ENCODE measurements at places on chromosomes 2 and 18. TPM values are rescaled to one million over a fixed set of nuclear protein-coding genes. Genes with fewer than 3 reads are reported as not detected.

The ZFP36L2 gene
- total RNA-seq: 20.1 TPM

The CXCR4 gene
- total RNA-seq: 1.6 TPM

The RNF125 gene
- total RNA-seq: 1.5 TPM

The FOSL2 gene
- total RNA-seq: 128 TPM

The CFC1 gene
- not detected for total RNA-seq

DNA sequence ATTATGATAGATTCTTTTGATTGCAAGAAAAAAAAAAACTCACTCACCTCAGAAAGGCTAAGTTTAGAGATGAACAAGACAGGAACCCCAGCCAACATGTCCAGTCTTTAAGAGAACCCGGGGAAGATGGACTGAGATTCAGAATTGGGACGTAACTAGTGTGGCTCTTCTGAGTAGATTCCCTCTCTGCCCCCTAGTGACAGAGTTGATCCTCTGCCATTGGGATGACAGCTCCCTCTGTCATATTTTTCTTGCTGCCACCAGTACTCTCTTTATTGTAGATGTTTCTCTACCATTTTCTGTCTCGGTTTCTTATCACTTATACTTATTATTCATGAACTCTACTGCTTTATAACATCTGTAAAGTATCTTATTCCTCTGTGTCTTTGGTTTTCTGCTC, 77.7 kb downstream of the GULP1 start:
- peak; percentile 58 for DNase-seq

- no peak for DNase-seq
Observed at GRCh38 chr18:4807604-4808293, 352.6 kb upstream of the DLGAP1 start.

- DNase-seq: peak; percentile 31
Observed at GRCh38 chr18:49510393-49511115, 23.5 kb upstream of the C18orf32 start.

- peak; percentile 94 for DNase-seq
Observed at GRCh38 chr2:223697892-223698645, 95.9 kb upstream of the SCG2 start.

DNA sequence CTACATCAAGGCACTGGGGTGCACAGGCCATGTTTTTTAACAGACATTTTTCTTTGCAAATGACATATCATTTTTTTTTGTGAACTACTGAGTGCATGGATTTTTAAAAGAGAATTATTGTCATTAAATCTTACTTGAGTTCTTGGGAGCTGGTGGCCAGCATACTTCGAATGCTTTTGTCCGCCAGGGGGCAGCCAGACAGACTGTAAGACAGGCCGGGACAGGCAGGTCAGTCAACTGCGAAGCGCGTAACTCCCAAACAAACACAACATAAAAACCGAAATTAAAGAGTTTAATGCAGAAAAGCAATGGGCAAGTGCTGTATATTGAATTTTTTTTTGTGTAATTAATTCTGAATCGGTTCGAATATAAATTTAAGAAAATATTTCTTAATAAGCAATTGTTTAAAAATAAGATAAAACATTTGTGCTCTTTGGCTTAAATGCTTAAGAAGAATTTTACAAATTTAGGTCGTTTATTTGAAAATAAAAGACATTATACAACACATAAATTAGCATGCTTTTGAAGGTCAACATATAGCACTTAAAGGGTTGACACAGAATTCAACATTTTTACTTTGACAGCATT, 142.2 kb upstream of the PXDN start:
- DNase-seq: peak; percentile 55

GRCh38 chr2:44751754-44752479, 189.6 kb upstream of the SIX3 start:
- no peak for DNase-seq

GRCh38 chr18:8536231-8536630, 73.0 kb upstream of the RAB12 start:
- peak; percentile 6 for DNase-seq

GRCh38 chr2:159148901-159149300, 137.6 kb downstream of the WDSUB1 start:
- DNase-seq: no peak

DNA sequence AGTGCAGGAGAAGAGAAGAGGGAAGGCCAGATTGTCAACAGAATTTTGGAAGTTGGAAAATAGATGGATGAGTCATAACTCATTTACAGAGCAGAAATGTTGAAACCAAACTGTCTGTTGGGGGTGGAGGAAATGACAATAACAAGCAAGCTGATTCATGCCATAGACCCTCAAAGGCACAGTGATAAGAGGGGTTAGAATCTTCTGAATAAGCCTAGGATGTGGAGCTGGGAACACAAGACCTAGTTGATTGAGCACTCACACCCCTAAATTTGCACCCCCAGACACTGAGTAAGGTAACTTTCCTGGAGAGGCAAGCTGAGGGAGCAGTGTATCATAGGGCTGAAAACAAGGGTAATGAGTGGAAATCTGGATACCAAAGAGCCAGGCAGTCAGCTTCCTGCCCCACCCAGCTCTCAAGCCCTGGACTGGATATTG, 141.4 kb downstream of the SCG2 start:
- peak; percentile 67 for DNase-seq

DNA sequence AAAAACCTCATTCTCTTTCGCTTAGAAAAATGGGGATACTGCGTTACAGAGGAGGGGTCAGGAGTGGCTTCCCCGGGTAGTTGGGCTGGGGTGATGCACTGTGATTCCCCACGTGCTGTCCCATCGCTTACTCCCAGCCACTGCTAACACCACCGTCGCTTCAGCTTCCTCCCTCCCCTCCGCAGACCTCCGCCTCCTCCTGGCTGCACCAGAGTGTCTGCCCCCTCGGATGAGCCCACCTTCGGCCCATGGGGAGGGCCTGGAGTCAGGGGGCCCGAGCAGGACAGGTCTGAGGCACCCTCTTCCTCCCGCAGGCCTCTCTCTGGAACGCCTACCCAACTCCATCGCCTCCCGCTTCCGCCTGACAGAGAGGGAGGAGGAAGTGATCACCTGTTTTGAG, 59.1 kb upstream of the MCFD2 start:
- no peak for DNase-seq

DNA sequence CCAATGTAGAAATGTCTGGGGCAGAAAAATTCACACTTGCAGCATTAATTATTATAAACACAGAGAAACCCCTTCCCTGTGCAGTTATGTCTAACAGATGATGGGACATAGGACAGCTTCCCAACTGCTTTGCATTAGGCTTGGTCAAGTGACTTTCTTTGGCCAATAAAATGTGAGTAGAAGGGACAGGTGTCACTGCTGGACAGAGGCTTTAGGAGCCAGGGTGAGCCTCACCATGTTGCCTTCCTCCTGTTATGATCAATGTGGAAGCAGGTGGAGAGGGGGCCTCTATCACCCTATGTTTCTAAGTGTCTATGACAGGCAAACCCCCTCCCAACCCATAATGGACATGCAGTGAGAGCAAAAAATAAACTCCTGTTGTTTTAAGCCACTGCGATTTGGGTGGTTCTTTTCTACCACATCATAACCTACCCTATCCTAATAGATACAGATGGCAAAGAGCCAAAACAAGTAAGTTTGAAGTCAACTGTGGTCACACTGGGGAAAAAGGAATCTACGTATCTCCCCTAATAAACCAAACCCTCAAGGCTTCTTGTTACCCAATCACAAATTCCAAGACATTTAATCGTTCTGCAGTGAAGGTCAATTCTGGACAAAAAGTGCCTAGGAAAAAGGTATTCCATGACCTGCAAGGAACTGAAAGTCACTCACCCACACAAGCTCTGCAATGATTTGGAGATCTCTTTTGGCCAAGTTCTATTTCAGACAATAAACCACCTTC, 28.6 kb upstream of the POU3F3 start:
- DNase-seq: peak; percentile 95

All from renal cortical epithelial cell (primary cell).